Breast epithelium (tissue), 4 donors: ENCODE measurements at places on chromosomes 1 and 21. TPM values are rescaled to one million over a fixed set of nuclear protein-coding genes. Genes with fewer than 3 reads are reported as not detected.

Gene KRTAP13-2
- total RNA-seq = not detected

Gene PCNX2
- total RNA-seq = 32.6 TPM

Gene VASH2
- 4.0 TPM for total RNA-seq

Gene LAD1
- 18.0 TPM for total RNA-seq

GRCh38 chr1:85417876-85418275, 47.1 kb downstream of the DDAH1 start:
- no peaks in the 10 kb centered on the region for H3K36me3 ChIP-seq
- H3K27me3 ChIP-seq = no peaks in the 10 kb centered on the region
- H3K4me1 ChIP-seq = no peaks in the 10 kb centered on the region
- no peak overlapping the region for H3K4me3 ChIP-seq
- DNase-seq = no peak

- H3K27me3 ChIP-seq = no peaks in the 10 kb centered on the region
- no peaks in the 10 kb centered on the region for H3K36me3 ChIP-seq
- DNase-seq = no peak
- no peak overlapping the region for H3K4me3 ChIP-seq
- H3K4me1 ChIP-seq = no peaks in the 10 kb centered on the region
- H3K27ac ChIP-seq = no peak overlapping the region
These were observed 187.7 kb upstream of the CACYBP start for GRCh38 chr1:174812016-174812415.

DNA sequence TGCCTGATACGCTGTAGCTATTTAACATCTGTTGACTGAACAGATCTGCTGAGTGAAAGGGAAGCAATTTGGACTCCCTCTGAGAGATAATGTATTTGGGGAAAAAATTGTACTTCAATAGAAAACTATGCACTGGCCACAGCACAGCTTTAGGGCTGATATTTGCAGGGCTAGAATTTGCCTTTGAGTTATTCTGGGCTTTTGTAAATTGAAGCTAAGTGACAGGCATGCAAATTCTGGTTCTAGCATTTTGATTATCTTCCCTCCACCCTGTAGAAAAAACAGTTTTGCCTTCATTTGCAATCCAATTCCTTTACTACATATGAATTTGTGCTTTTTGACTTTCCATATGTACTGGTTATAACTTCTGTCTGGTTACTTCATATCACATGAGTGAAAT, 7.9 kb downstream of the KYAT3 start:
- H3K27me3 ChIP-seq = no peaks in the 10 kb centered on the region
- no peak for DNase-seq
- H3K4me3 ChIP-seq = no peak overlapping the region
- no peaks in the 10 kb centered on the region for H3K4me1 ChIP-seq
- no peaks in the 10 kb centered on the region for H3K36me3 ChIP-seq

DNA sequence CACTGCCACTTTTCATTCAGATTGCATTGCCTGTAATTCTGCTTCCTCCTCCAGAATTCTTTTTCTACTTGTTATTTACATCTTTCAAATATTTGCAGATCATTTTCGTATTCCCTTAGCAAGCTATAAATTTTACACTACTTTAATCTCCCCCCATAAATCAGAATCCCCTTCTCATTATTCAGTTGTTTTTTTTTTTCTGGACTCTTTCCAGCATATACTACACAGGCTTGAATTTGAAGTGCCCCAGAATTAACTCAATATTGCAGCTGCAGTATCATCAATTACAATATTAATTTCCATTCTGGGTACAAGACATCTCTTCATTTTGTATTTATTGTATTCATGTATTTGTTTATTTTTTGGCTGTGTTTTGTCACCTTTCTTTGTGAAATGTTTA, 1494.3 kb downstream of the AMY1C start:
- H3K36me3 ChIP-seq = no peaks in the 10 kb centered on the region
- H3K27me3 ChIP-seq = no peaks in the 10 kb centered on the region
- no peak overlapping the region for H3K4me3 ChIP-seq
- DNase-seq = no peak
- H3K27ac ChIP-seq = no peak overlapping the region

DNA sequence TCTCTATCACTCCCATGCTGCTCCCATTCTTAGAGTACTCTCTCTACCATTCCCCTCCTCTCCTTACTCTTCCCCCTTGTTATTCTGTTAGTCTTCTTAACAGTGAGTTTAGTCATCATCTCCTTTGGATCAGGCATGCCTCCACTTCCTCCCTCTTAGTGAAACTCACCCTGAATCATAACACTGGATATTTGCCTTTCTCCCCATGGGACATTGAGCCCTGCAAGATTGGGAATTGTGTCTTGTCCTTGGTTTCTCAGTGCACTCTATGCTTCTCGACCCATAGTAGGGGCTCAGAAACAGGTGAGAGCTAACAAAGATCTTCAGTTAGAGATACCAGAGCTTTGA, 68.3 kb upstream of the GCLM start:
- no peak overlapping the region for H3K4me3 ChIP-seq
- H3K27me3 ChIP-seq = no peaks in the 10 kb centered on the region
- DNase-seq = no peak
- H3K27ac ChIP-seq = peak overlapping the region; percentile 1
- peaks cover 8% of the 10 kb centered on the region for H3K4me1 ChIP-seq

- no peak for DNase-seq
- no peak overlapping the region for H3K27ac ChIP-seq
- no peak overlapping the region for H3K4me3 ChIP-seq
- H3K27me3 ChIP-seq = no peaks in the 10 kb centered on the region
- H3K36me3 ChIP-seq = no peaks in the 10 kb centered on the region
These were observed 3.2 kb upstream of the ZBTB21 start for GRCh38 chr21:42013376-42013775.

DNA sequence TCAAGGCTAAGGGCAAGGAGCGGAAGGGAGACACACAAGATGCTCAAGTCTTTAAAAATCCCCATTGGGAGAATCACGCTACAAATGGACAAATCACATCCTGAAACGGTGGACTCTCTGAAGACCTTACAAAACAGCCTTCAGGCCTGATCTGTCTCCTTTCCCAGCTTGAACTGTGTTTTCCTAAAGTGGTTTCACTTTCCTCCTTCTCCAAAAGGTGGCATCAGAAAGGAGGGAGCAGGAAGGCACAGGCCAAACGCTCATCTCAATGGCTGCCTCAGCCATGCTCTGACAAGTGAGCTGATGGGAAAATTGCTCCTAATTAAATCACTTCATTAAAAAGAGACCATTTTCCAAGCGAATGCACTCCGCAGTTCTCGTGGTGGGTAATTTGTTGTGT, 47.7 kb downstream of the UTP25 start:
- H3K27ac ChIP-seq = no peak overlapping the region
- H3K27me3 ChIP-seq = no peaks in the 10 kb centered on the region
- H3K36me3 ChIP-seq = no peaks in the 10 kb centered on the region
- no peak for DNase-seq

- H3K27me3 ChIP-seq = peaks cover 18% of the 10 kb centered on the region
- no peaks in the 10 kb centered on the region for H3K36me3 ChIP-seq
- no peak overlapping the region for H3K27ac ChIP-seq
- DNase-seq = no peak
These were observed 27.5 kb upstream of the TMEM52 start for GRCh38 chr1:1946540-1946939.

GRCh38 chr1:19332832-19333231, 20.7 kb downstream of the SLC66A1 start:
- DNase-seq = no peak
- no peaks in the 10 kb centered on the region for H3K4me1 ChIP-seq
- no peaks in the 10 kb centered on the region for H3K36me3 ChIP-seq

DNA sequence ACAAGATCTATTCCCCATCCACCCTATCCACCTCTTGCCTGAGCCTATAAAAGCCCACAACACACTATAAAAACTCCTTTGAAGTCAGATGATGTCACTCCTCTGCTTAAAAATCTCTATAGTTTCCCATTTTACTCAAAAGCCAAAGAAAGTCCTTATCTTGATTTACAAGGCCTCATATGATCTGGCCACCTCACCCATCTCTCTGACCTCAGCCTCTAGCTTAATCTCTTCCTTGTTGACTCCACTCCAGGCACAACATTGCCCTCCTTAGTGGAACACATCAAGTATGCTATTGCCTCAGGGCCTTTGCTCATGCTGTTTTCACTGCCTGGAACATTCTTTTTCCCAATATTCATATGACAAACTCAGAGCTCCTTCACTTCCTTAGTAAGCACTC, 33.3 kb downstream of the ZNF281 start:
- DNase-seq = no peak
- H3K4me1 ChIP-seq = no peaks in the 10 kb centered on the region
- no peaks in the 10 kb centered on the region for H3K27me3 ChIP-seq
- no peak overlapping the region for H3K4me3 ChIP-seq

GRCh38 chr1:39657923-39658485, 13.9 kb downstream of the NT5C1A start:
- no peak for DNase-seq
- H3K27me3 ChIP-seq = no peaks in the 10 kb centered on the region
- H3K36me3 ChIP-seq = no peaks in the 10 kb centered on the region
- H3K4me1 ChIP-seq = no peaks in the 10 kb centered on the region
- H3K27ac ChIP-seq = no peak overlapping the region
- H3K4me3 ChIP-seq = no peak overlapping the region

- no peak for DNase-seq
- H3K4me3 ChIP-seq = no peak overlapping the region
- H3K36me3 ChIP-seq = no peaks in the 10 kb centered on the region
- H3K4me1 ChIP-seq = no peaks in the 10 kb centered on the region
- no peak overlapping the region for H3K27ac ChIP-seq
These were observed 7.0 kb downstream of the SMCP start for GRCh38 chr1:152884966-152885624.
